ENCODE measurements at places on chromosomes 4 and X.

GRCh38 chr4:10963958-10964703, 279.6 kb upstream of the CLNK start:
- DNase-seq = no peak

- no peak for DNase-seq
Measured at GRCh38 chr4:73727685-73728084, 12.7 kb upstream of the CXCL8 start.

- no peak for DNase-seq
Measured at GRCh38 chr4:138452826-138453225, 210.7 kb upstream of the SLC7A11 start.

DNA sequence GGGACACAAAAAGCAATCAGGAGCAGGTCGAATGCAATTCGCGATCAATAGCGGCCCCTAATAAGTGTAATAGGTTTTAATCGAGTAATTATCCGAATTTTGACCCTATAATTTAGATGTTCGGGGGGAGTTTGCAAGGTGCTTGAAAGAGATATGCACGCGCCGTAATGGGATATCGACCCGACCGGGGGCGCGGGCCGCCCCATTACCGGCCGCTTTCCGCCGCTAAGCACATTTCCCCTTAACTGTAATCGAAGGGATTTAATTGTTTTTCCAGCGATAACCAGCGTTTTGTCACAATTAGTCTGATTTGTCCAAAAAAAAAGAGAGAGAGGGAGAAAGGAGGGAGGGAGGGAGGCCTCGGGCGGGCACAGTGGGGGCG, 997 bp downstream of the NKX1-1 start:
- DNase-seq = no peak

- no peak for DNase-seq
Measured at GRCh38 chrX:147779173-147779572, 132.5 kb upstream of the FMR1 start.

- DNase-seq = no peak
Measured at GRCh38 chr4:78001531-78001930, 55.6 kb upstream of the FRAS1 start.

DNA sequence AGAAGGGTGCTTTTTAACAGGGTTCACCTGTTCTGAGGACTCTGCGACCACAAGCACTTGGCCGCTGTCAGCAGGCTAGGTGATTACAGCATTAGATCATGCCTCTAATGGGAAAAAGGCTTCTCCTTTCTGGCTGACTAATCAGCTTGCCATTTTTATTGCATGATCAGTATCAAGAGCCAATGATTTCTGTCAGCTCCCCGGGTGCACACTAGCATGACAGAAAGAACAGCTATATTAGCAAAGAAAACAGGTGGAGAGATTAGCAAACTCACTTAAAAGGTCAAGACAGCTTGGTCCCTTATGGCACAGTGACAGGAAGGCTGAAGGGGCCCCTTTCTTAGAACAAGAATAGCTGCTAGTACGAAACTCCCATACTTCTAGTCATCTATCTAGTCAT, 170.0 kb downstream of the SMIM20 start:
- no peak for DNase-seq

DNA sequence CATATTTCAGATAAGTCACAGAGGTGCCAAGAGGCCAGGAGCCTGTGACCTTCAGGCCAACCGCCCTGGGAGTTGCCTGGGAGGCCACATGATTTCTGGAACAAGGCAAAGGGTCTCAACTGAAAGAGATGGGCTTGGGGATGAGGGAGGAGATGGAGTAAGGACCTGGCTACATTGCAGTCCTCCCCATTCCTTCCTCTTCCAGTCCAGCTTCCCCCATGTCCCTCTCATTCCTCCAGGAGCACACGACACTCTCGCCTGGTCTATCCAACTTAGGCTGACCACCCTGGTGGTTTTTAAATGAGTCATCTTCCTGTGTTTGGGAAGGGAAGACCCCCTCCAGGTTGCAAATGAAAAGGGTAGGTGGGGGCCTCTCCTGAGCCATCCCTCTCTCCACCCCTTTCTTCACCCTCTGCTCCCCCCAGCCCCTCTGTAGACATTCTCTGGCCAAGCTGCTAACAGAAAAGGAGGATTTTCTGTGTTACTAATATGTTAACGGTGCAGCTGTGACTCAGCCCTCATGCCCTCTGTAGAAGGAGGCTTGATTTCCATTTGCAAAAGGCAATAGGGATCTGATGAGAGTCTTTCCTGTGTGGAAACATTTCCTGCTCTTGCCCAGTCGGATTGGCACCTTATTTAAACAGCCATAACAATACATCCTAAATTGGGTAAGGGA, 79.2 kb downstream of the RTL5 start:
- no peak for DNase-seq

GRCh38 chr4:30714408-30715031, 5.6 kb upstream of the PCDH7 start:
- no peak for DNase-seq

- DNase-seq = no peak
Measured at GRCh38 chr4:110666030-110666429, 43.2 kb upstream of the PITX2 start.
